ENCODE measurements at places on chromosomes 3 and 15.

DNA sequence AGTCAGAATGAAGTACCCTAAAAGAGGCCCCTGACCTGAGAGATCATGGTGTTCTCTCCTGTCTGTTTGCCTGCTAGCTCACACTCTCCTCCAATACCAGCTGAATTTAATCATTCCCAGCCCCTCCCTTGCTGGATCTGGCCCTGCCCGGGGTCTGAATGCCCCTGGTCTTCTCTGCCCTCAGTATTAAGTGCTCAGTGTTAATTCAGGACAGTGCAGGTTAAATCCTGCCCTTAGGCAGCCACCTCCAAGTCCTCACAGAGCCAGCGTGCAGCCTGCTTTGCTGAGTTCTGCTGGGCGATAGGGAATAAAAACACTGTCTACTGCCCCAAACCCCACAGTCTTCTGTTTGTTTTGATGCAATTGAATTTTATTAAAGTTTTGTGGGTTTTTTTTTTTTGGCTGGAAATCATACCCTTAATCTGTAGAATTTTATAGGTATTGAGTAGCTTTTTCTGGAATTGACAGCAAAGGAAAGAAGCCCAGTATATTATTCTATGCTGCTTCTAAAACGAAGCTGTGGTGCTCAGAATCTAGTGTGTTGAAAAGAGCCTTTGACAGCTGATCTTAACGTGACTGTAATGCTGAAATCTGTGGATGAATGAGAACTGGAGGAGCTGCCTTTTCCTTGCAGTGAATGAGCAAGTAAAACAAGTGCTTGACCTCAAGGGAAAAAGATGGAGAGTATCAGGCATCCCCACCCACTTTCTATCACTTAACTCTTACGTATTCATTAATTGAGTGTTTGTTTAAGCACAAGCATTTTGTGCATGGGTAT, 12.3 kb upstream of the BDH1 start:
- no peak for DNase-seq

- DNase-seq, result peak; percentile 2
Measured at GRCh38 chr3:187044867-187045552, 94.3 kb downstream of the RPL39L start.

DNA sequence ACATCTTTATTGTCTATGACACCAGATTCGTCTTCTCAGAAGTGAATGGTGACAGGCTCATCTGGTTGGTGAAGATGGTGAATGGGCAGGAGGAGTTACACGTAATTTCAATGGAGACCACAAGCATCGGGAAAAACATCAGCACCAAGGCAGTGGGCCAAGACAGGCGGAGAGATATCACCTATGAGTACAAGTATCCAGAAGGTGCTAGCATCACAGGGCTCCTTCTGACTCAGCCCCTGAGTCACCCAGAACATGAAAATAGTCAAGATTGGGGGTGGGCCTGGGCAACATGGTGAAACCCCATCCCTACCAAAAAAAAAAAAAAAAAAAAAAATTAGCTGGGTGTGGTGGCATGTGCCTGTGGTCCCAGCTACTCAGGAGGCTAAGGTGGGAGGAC, 32.6 kb downstream of the TGM4 start:
- DNase-seq, result no peak

DNA sequence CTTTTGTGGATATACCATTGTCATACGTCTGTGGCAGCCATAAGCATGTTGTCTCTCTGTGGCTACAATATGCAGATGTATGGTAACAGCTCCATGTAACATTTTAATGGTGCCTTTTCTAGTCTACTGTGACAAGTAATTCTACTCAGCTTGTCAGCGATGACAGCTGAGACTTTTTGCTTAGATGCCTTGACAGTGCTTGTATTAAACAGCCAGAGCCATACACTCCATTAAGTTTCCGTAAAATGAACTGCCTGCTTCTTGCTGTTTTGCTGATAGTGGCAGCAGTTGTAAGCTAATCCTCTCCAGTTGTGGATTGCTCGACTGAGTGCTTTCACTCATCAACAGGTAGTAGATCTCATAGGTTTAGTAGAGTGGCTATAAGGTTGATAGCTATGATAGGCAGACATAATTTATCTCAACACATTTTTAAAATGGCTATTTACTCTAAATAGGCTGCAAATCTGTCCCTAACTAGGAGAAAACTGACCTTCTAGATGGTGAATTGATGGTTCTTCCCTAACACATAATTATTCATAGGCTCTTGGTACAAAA, 260.2 kb upstream of the NAALADL2 start:
- DNase-seq, result no peak

DNA sequence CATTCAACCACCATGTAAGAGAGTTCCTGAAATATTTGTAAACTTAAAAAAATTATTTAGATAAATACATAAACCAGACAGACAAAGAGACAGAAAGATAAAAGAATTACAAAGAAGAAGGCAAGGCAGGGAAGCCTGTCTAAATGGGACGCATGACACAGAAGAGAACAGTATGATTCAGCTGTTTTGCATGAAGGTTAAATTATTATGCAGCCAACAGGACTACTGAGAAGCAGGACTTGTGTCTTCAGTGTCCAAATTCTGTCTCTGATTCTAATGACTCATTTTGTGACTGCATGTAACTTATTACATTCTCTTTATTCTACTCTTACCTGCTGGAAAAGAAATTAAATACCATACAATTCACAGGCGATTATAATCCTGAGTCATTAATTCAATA, 340.4 kb upstream of the KCNMB2 start:
- DNase-seq, result no peak

GRCh38 chr15:66294932-66295235, 1.5 kb downstream of the DIS3L start:
- DNase-seq, result no peak

DNA sequence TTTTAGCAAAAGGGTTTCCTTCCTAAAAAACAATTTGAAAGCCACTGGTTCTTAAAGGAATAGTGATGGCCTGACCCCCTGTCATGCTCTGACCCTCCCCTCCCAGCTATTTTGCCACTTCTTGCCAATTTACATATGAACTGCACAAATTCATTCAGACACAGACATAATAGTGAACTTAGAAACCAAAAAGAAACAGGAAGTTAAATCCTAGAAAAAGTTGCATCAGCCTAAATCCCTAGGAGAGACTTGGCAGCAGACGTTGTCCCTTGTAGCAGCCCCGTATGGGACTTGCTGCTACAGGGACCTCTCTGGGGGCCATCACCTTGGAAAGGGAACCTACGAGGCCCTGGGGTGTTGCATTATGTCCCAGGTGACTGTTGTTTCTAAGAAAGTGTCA, 14.3 kb upstream of the PDE8A start:
- no peak for DNase-seq

DNA sequence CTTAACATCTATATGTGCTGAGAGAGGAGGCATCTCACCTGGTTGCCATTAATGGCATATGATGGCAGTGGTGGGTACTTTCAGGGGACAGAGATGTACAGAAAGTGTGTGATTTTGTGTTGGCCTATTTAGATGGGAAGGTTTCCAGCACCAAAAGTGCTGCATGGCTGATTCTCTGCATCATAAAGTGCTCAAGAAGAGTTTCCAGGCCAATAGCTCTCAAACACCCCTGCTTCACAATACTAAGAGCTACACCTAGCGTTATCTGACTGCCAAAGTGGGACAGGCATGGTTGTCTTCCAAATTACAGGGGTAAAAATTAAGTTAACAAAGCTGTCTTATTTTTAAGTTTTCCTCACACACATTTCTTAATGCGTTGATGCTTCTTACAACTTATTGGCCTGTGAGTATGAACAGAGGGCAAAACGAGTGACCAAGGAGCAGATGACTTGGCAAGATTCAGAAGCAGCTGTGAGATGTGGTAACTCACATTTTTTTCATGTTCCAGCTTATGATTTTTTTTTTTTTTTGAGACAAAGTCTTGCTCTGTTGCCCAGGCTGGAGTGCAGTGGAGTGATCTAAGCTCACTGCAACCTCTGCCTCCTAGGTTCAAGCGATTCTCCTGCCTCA, 41.4 kb upstream of the VEPH1 start:
- DNase-seq, result no peak
